Right ventricle myocardium inferior (tissue), 1 donor: ENCODE measurements at places on chromosomes 11 and 22. TPM values are rescaled to one million over a fixed set of nuclear protein-coding genes. Genes with fewer than 3 reads are reported as not detected.

DNA sequence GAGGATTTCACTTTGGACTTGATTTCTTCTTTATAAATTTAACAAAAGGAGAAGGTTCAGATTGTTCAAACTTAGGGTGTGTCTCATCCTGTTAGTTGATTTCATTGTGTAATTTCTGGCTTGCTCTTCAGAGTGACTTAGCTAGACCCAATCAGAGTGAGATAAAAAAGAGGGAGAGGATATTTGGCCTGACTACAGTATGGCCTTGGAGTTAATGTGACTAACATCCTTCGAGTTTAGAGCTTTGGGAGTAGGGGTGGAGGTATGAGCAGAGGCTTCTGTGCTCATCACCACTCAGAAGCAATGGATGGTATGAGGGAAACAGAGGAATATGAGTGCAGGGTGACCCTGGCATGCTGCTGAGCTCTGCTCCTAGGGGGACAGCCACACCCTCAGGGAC is 114.2 kb downstream of the ME3 start:
- no peak for DNase-seq

GRCh38 chr22:22879675-22880155 is 7.9 kb upstream of the IGLL5 start:
- no peak for DNase-seq

- no peak for DNase-seq
Measured at GRCh38 chr22:39913886-39914285, 13.0 kb downstream of the GRAP2 start.

Gene BANF1
- total RNA-seq = 248 TPM
